Body of pancreas (tissue), 4 donors: ENCODE measurements at places on chromosomes 1 and 21.

DNA sequence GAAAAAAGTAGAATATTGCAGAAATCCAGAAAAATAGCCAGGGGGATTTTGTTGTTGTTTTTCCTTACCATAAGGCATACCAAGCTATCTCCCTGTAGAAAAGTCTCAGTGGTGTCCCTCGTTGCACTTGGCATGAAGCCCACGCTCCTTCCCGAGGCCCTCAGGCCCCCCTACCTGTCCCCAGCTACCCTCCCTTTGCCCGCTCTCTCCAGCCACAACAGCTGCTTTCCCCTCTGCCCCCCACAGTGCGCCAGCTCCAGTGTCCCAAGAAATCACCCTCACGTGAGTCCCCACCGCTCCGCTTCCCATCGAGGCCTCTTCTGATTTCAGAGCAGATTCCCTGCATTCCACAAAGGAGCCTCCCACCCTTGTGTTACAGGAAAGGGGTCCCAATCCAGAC lies 8.4 kb downstream of the AGTRAP start:
- no peak for DNase-seq

- peak; percentile 38 for DNase-seq
These were observed 616 bp downstream of the MCOLN3 start for GRCh38 chr1:85047472-85048295.

DNA sequence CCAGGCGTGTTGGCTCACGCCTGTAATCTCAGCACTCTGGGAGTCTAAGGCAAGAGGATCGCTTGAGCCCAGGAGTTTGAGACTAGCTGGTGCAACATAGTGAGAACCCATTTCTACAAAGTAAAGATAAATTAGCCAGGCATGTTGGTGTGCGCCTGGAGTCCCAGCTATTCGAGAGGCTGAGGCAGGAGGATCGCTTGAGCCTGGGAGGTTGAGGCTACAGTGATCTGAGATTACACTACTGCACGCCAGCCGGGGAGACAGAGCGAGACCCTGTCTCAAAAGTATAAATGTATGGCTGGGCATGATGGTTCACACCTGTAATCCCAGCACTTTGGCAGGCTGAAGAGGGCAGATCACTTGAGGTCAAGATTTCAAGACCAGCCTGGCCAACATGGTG lies 51.5 kb upstream of the LBR start:
- DNase-seq, result no peak

DNA sequence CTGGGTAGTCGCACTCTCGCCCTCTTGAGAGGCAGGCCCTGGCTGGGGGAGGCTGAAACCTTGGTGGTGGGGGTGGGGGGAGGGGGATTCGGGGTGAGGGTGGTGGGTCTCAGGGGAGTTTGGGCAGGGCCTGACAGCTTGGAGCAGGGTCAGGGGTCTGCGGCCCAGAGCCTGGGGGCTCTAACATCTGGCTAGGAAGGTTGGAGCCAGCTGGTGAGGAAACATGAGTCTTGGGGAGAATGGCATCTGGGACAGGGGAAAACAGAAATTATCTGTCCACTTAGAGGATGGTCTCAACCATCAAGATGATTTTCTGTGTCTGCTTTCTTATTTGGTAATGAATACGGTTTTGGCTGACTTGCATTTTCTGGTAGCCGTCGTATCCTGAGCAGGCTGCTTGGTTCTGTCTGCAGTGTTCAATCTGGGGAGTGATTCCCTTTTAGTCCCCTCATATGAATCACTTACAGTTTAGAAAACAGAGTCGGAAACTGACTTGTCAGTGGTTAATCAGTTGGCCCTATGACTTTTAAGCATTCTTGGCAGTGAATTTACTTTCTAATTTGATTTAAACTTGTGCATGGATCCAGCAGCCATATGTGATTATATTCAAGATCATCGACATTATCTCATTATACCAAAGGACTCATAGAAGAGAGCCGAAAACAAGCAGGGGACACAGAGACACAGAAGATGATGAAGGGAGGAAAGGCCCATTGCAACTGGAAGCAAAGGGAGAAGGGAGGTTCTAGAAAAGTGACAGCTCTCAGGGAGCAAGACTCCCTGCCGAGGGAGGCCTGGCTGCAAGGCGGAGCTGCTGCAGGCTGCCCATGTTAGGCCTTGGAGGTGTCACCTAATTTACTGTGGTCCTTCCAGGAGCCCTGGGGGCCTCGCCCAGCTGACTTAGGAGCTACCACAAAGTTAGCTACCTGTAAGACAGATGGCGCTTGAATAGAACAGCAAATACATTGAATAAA lies 237.6 kb downstream of the SDCCAG8 start:
- no peak for DNase-seq

GRCh38 chr1:185281245-185281644 lies 35.8 kb downstream of the IVNS1ABP start:
- no peak for DNase-seq

GRCh38 chr1:221449801-221450470 lies 292.0 kb downstream of the DUSP10 start:
- no peak for DNase-seq

DNA sequence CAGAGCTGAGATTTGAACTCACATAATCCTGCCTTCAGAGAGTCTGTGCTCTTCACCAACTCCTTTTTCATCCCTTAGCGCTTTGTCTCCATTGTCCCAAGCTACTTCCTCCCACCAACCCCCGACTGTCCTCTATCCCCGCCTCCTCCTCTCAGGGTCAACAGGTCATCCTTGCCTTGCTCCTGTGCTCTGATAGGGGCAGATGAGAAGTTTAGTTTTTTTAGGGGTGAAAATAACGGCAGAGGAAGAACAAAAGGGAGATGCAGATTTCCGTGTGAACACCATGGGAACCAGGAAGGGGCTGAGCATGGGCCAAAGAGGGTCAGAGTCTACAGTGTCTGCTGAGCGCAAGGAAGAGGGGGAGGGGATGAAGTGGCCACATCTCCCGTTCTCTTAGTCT lies 31.9 kb downstream of the GLUL start:
- no peak for DNase-seq

DNA sequence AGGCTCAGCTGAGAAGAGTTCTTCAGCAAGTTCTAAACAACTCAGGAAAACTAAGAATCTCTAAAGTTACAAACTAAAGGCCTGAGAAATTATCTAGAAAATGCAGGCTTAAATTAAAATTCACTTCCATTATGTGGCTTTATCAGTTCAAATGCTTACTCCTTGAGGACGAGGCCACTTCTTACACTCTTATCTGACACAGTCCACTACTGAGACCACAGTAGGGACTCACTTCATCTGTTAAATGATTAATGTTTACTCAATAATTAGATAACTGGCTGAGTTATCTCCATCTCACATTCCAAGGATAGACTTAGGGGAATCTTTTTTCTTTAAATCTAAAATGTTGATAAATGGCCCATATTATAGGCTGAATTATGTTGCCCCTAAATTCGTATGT lies 1.6 kb downstream of the C1orf141 start:
- no peak for DNase-seq

GRCh38 chr1:221335161-221336101 lies 406.5 kb downstream of the DUSP10 start:
- DNase-seq, result peak; percentile 11

GRCh38 chr1:26693599-26694572 lies 1.9 kb upstream of the ARID1A start:
- DNase-seq, result no peak

DNA sequence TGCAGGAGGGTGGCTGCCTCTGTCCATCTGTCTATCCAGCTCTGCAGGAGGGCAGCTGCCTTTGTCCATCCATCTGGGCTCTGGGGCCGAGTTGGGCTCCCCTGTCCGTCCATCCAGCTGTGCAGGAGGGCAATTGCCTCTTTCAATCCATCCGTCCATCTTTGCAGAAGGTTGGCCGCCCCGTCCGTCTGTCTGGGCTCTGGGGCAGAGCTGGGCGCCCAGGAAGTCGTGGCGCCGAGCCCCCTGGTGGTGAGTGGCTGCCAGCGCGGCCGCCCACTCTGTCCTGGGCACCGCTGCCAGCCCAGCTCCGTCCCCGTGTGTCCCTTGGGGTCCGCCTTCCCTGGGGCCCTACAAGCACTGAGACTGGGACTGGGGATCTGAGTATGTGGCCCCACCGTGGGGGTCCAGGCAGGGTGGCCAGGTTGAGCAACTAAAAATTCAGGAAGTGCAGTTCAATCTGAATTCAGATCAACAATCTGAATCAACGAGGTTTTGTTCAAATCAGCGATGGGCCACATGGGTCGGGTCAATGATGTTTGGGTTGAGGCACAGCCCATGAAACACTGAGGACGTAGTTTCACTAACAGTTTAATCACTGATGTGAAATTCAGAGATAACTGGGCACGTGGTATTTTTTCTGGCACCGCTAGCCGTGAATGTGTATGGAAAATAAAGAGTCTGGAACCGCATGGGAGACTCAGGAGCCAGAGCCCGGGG lies 99.1 kb upstream of the ACTRT2 start:
- DNase-seq, result peak; percentile 34

- no peak for DNase-seq
These were observed 39.9 kb downstream of the ACP6 start for GRCh38 chr1:147630447-147630846.

- DNase-seq, result no peak
These were observed 15.2 kb upstream of the LMNA start for GRCh38 chr1:156099282-156099681.

DNA sequence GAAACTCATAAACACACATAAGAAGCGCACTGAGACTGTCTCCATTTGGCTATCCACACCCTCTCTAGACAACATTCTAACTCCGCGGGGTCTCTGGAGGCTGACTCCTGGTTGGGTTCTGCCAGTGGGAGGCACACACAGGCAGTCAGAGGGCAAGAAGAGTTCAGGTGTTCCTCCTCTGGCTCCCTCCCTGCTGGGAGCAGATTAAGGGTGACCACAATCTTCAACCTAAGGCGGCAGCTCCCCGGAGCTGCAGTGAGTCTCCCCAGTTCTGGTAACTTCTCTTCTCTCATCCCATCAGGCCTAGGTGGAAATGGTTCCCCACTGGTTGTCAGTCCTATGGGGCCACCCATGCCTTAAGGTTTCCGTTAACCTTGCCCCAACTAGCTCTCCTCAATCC lies 7.4 kb upstream of the TENT5C start:
- no peak for DNase-seq

GRCh38 chr1:109802136-109802900 lies 38.6 kb upstream of the EPS8L3 start:
- no peak for DNase-seq

GRCh38 chr1:215192306-215192705 lies 109.8 kb downstream of the KCNK2 start:
- no peak for DNase-seq

DNA sequence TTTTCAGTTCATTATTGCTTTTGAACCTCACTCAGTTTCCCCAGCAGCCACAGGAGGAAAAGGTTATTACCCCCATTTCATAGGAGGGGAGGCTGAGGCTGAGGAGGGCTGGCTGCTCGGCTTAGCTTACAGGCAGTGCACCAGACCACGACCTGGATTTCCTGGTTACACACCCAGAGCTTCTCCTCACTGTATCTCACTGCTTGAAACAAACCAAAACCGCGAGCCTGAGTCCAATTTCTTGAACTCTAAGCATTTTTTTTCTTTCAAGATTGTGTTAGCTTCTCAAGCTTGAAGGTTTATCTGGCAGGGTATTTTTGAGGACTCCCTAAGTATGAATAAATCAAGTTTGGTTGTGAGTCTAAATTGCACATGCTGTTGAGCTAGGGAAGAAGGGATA lies 188.9 kb upstream of the EDN2 start:
- DNase-seq, result no peak
